ENCODE measurements at places on chromosomes 6 and 20.

GRCh38 chr6:109687271-109687761 lies 3.7 kb downstream of the AK9 start:
- no peak for DNase-seq

DNA sequence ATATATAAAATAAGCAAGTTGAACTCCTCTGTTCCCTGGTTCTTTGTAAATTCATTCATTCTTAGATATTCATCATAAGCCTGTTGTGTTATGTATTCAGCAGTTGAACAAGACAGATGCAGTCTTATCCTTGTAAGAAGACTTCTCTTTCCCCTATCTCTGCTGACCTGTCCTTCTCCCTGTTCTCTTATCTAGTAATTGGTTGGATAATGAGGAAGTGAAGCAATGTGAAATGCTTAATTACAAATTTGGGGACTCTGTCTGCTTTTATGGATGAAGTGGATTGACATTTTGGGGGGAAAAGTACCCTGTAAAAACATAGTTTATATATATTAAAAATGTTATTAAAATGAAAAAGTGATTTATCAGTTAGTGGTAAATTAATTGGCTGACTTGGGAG lies 37.0 kb downstream of the CDKAL1 start:
- no peak for DNase-seq

DNA sequence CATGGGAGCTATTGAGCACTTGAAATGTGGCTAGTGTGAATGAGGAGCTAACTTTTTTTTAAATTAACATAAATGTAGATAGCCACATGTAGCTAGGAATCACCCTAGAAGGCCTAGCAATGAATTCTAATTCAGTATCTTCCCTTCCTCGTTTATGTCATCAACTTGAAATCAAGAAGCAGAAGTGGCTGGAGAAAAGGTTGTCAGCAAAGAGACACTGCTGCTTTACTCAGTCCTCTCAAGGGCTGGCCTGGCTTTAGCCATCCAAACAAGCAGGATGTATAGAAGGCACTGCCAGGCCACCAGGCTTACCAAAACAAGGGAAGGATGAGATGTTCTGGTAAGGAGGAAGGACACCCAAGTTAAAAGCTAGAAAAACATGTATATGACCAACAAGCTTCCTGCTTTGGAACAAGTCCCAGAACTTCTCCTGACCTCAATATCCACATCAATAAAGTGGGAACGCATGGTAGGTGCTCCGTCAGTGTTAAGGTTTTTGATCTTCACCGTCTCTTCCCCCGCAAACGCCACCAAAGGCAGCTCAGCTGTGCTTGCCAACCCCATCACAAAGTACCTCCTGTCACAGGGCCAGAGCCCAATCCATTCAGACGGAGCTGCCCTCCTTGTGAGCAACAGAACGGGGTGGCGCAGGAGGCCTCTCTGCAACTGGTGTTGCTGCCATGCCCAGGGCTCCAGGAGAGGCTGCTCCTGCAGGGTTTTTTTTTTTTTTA lies 235.8 kb upstream of the RIN2 start:
- no peak for DNase-seq

- DNase-seq, result no peak
Observed at GRCh38 chr20:36784900-36785299, 11.3 kb upstream of the DSN1 start.

DNA sequence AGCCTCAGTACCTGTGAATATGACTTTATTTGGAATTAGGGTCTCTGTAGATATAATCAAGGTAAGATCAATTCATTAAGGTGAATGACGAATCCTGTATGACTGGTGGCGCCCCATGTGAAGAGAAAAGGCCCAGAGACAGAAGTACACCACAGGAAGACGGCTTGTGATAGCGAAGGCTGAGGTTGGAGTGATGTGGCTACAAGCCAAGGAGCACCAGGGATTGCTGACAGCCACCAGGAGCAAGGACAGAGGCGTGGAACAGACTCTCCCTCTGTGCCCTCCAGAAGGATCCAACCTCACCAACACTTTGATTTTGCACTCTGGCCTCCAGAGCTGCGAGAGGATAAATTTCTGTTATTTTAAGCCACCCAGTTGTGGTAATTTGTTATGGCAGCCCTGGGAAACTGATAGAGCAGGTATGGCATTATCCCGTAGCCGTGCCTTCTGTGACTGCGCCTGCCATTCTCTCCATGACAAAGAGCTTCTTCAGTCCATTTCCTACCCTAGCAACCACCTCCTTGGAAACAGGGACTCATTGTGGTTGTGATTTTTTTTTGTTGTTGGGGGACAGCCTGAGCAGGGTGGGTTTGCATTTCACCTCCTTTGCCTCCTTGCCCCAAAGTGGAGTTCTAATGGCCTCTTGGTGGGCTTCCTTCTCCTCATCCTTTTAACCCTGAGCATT lies 29.6 kb downstream of the PTK7 start:
- DNase-seq, result no peak

DNA sequence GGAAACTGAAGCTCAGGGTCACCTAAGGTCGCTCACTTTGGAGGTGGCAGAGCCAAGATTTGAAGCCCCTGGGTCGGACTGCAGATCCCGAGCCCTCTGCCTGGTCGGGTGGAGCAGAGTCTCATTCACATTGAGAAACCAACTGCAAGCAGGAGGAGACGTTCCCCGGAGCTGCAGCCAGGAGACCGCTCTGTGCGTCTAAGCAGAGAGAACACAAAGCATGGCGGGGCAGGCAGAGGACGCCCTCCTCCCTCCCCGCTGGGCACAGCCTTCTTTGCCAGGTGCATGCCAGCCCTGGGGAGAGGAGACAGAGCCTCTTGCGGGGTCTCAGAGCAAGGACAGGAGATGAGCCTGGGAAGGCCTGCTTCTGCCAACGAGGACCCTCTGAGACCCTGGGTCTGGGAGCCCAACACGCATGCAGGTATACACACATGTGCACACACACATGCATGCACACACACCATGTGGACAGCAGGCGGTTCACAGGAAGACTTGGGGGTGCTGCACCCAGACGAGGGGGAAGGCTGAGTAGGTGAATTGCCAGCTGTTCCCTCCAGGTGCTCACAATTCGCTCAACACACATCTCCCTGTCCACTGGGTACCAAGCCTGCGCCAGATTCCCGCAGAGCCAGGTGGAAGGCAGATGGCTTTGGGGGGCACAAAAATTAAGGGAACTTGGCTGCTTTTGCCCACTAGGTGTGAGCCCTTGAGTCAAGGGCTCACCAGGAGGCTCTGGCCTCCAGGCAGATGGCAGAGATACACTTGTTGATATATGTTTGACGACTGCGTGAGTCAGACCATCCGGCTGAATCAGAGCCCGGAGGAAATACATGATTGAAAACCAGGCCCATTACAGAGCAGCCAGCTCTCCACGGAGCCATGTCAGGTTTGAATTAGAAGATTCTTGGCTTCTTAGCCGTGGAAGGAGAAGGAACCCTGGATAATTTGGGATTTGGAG lies 5.5 kb upstream of the NTSR1 start:
- no peak for DNase-seq

- no peak for DNase-seq
Observed at GRCh38 chr6:124978451-124979293, 16.4 kb downstream of the RNF217 start.

DNA sequence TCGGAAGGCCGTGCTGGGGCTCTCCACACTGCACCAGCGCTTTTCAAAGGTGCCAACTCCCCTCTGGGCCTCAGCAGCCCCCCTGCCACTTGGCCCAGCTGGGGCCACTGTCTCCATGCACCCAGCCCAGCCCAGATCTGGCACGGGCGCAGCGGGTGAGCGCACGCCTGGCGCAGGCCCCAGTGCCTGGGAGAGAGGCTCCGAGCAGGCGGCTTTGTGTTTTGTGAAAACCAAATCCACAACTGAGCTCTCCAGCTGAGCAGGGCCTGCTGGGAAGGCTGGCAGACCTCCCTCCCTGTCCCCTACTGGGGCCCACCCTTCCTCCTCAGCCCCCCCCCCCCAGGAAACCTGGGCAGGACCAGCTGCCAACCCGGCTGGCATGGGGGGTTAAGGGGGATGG lies 17.0 kb downstream of the MDGA1 start:
- no peak for DNase-seq

- DNase-seq, result no peak
Observed at GRCh38 chr20:50693001-50693400, 1.7 kb upstream of the RIPOR3 start.

- no peak for DNase-seq
Observed at GRCh38 chr20:23086931-23087411, 847 bp upstream of the CD93 start.

- no peak for DNase-seq
Observed at GRCh38 chr20:33415948-33416347, 14.6 kb upstream of the CDK5RAP1 start.

GRCh38 chr6:119481976-119482375 lies 132.4 kb upstream of the MAN1A1 start:
- DNase-seq, result no peak

DNA sequence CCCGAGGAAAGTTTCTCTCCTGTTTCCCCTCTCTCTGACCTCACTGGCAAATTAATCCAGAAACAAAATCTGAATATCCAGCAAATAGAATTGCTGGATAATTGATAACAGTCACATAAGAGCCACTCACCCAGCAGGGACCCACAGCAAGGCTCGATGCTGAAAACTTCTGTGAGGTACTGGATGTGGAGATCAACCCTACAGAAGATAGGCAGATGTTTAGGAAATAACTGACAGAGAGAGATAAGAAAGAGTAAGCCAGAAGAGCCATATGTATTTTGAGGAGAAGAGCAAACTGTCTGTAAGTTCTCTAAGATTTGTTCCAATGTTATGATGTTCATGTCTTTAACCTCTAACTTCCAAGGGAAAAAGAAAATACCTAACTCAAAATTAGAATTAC lies 59.7 kb downstream of the PKHD1 start:
- no peak for DNase-seq

- no peak for DNase-seq
Observed at GRCh38 chr6:88919032-88919431, 44.4 kb downstream of the RNGTT start.

GRCh38 chr6:127514773-127515227 lies 4.3 kb downstream of the MTCL3 start:
- no peak for DNase-seq

DNA sequence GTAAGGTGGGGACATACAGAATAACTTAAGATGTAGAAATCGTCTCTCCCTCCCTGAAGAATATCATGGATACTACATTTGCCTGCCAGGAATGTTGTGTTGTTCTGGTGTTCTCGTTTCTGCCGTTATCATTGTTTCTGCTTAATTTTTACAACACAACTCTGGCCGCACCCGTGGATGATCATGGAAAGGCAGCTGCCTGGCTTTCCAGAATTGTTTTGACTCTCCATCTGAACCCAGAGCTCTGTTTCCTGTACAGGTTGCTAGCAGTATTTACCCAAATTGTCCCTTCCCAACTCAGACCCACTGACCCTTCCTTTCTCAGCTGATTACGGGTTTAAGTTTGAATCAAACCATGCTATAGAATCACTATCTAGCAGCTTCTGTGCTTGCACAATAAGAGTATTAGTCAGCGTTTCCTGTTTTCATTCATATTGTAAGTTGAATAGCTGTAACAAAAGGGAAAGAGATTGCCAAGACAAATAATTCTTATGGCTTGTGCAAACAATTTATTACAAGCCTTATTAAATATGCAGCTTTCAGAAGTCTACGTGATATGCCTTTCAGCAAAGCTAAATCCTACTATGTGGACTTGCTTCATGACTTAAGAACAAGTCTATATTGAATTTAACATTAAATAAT lies 139.0 kb downstream of the MTHFD1L start:
- peak; percentile 69 for DNase-seq

- no peak for DNase-seq
Observed at GRCh38 chr6:53107091-53107490, 41.5 kb downstream of the GCM1 start.

- DNase-seq, result no peak
Observed at GRCh38 chr20:600141-600540, 10.0 kb downstream of the TCF15 start.

DNA sequence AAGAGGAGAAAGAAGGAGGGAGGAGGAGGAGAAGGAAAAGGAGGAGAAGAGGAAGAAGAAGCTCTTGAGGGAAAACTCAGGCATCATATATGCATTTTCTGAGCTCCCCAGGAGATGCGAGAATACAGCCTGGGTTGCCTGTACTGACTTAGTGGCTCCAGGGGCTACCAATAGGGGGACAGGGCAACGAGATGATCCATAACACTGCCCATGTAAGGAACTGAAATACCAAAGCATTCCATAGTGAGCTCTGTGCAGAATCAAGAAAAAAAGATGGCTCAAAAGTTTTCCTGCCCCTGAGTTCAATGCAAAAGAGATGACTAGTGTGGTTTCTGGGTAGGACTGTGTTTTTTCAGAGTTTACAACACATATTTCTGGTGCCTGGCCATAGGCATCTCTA lies 258.7 kb downstream of the ALDH8A1 start:
- DNase-seq, result no peak

DNA sequence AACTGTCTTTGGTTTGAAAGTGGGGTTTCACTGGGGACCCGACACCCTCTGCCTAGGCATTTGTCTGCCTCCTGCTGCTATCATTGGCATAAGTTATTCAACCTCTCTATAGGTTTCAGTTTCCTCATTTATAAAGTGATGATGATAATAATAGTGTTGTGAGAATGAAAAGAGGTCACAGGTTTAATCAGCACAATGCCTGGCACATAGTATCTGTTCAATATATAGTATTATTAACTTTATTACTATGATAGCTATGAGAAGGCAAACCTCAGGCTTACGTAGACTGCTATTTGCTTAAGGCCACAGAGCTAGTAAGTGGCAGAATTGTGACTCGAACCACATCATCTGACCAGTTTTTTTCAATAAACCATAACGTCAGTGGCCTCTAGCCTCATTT lies 256.8 kb downstream of the CDKAL1 start:
- DNase-seq, result no peak

DNA sequence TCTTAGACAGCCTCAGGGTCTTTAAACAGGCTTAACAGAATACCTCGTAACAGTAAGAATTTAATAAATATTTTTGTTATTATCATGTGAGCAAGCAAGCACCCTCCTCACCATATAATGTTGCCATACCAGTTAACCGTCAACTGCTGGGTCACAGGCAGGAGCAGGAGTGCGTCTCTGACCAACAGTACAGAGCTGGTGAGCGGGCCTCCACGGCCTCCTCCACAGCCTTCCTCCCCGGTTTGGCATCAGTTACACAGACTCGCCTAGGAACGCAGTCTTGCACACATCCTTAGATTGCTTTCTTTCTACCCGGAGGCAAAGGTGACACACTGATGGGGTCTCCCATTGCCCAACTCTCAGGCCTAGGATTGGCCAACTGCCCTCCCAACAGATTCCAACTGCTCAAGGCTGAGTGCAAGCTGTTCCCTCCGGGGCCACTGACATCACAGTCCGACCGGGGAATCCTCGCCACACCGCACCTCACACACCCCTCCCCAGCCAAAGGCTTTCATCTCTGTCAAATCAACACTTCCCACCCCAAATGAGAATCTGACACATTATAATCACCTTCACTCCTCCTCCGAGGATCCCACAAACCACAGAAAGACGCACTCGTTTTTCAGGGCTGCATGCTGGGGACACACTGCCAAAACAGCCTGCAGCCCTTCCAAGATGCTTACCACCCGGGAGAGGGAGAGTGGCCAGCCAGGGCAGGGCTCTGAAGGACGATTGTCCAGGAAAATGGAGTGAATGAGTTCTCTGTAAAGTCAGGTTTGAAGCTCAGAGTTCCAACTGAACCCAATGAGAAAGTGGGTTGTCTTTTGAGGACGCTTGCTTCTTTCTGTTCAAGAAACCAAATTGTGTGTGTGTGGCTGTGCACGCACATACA lies 63.2 kb downstream of the PDE10A start:
- DNase-seq, result no peak

Measured in NCI-H774 (cell line).